Activated CD8-positive, alpha-beta memory T cell treated with anti-CD3 and anti-CD28 coated beads for 4 hours (primary cell): ENCODE measurements at places on chromosomes 12 and 14.

DNA sequence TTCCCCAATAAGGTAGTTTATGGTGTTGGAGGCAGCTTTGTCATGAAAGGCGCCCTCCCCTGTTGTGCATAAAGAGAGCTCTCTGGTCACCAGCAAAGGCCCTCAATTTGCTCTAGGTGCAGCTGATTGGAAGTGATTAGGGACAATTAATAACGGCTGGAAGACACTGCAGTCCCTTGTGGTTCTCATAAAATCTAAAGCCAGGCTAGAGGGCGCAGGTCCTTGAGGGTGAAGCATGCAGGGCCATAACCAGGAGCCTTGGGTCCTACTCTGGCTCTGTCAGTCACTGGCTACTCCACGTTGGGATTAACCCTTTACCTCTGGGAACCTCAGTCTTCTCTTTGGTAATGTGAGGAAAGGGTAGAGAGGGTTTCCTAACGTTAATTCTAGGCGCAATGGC is 1.9 kb downstream of the DAAM1 start:
- no peak for DNase-seq

DNA sequence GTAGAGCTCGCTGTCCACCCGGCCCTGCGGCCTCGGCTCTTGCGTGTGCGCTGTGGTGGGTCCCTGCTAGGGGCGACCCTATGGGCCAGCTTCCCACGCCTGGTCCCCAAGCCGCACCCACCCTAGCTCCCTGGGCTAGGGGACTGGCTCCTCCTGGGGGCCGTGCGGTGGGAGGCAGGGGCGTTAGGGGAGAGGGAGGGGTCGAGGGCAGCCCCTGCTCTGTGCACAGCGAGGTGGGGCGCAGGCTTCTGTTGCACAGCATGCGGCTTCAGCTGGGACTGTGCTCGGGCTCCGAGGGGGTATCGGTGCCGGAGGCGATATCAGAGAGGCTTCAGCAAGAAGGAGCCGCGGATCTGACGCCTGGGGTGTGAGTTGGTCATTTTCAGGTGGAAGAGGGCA is 86.1 kb downstream of the ALG10 start:
- no peak for DNase-seq

DNA sequence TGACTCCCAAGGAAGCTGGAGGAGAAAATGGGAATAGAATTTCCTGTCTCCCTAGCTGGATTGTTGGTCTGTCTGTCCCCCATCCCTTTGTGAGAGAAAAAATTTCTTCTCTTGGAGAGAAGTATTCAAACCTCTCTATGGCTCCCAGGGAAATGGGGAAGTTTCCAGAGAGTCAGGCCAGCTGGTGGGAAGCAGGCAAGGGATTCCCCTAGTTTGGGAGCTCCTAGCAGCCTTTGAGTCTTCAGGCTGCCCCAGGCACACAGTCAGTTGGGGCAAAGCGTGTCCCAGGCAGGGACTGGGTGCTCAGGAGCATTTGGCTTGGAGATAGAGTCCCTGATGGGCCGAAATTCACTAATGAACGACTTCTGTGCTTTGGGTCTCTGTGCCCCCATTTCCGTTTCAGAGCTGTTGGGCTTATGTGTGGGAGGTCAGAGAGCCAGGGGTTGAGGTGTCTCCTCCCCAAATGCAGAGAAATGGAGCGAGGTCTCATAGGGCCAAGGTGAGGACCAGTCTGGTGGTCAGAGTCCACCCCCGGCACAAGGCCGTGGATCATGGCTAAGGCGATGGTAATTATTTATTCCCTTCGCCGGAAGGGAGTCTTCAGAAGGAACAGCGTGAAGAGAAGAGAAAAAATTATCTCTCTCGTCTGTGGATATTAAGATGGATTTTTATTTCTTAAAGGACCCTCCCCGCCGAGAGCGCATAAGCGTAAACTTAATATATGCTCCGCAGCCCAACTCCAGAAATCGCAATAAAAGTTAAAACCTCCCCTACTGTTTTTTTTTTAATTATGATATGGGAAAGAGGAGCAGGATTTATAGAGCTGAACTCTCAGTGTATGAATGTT is 6.6 kb upstream of the HOXC9 start:
- no peak for DNase-seq

DNA sequence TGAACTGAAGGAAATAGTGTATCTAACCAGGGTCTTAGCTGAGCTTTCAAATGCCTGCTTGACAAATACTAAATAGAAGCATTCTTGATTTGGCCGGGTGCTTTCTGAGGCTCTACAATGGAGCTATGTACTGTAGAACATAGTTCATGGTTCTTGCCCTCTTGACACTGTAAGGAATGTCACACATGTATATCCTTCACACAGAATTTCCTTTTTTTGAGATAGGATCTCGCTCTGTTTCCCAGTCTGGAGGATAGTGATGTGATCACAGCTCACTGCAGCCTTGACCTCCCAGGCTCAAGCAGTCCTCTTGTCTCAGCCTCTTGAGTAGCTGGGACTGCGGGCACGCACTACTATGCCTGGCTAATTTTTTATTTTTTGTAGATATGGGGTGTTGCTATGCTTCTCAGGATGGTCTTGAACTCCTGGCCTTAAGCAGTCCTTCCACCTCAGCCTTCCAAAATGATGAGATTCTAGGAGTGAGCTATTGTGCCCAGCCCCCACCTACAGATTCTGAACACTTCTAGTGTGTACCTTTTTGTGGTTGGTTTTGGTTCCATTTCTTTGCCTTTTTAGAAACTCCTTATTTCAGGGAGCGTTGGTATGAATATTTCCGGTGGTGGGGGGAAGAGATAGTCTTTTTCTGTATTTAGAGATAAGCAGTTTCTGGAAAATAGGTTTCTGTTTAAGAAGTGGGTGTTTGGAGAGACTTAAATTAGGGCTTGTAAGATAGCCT is 4.2 kb downstream of the MLXIP start:
- DNase-seq = no peak

DNA sequence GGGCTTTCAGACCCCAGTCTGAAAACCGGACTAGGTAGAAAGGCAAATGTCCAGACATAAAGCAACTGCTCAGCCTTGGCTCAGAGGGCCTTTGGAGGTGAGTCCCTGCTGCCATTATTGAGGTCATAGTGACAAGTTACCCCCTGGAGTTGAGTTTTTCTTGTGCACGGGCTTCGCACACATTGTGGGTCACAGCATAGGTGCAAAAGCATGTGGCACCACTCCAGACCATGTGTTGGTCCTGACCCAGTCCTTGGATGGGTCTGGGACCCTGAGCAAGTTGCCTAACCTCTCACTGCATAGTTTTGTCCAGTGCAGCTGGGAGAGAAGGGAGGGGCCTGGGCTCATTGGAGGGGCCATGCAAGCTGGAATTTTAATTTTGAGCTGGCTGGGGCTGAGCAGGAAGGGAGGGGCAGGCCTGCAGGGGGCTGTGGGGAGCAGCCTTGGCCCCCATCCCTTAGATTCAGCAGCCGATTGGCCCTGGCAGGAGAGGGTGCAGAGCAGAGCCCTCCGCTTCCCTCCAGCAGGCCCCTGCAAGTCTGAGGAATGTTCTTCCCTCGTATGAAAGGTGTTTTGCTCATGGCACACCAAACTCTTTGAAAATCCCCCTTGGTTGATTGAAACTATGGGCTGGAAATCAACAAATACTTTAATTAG is 4.2 kb upstream of the KRT5 start:
- no peak for DNase-seq

DNA sequence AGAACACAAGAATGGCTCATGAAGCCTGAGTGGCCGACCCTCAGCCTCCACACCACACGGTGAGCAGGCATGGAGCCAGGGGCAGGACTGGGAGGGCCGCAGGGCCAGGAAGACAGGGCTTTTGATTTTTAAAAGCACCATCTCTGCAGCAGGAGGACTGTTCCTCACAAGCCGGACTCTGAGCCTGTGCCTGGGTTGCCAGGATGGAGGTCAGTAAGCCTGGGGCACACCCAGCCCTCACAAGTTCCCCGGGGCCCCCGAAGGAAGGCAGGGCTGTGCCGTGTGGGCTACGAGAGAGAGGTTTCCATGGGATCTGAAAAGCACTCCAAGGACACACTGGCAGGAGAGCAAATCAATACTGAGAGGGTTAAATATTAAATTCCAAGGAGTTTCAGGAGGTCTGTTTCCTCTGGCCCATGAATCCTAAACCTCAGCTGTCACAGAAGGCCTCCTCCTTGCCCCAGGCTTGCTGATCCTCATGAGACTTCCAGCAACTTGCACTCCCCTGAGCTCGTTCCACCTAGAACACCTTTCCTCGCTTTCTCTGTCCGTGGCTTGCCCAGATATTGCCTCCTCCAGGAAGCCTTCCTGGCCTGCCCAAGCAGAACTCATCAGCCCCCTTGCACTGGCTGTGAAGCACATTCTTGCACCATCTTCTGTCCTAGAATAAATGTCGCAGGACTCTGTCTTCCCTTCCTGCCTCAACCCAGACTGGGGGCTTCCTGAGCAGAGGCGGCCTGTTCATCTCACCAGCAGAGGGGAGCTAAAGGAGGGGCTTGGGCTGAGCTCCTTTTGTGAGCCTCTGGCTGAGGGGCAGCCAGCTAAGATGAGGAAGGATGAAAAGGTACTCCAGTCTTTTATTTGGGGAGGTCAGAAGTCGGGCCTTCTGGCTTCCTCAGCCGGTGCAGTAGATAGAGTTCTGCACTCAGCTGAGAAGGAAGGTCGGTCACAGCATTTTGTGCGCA is 64.6 kb downstream of the CCDC88C start:
- DNase-seq = no peak

- DNase-seq = no peak
Observed at GRCh38 chr12:92656911-92657310, 45.9 kb upstream of the PLEKHG7 start.

GRCh38 chr14:83779266-83779665 is 1750.7 kb upstream of the FLRT2 start:
- DNase-seq = no peak

- no peak for DNase-seq
Observed at GRCh38 chr14:51431741-51432140, 191.7 kb downstream of the TMX1 start.

- peak; percentile 60 for DNase-seq
Observed at GRCh38 chr12:27822076-27822712, 42.2 kb upstream of the MANSC4 start.

GRCh38 chr14:94460631-94461416 is 8.2 kb upstream of the SERPINA11 start:
- no peak for DNase-seq

GRCh38 chr12:132139912-132140311 is 4.2 kb downstream of the DDX51 start:
- no peak for DNase-seq

- no peak for DNase-seq
Observed at GRCh38 chr14:74563586-74564159, 48.4 kb downstream of the LTBP2 start.

- DNase-seq = no peak
Observed at GRCh38 chr12:6952121-6952862, 1.1 kb downstream of the PTPN6 start.

DNA sequence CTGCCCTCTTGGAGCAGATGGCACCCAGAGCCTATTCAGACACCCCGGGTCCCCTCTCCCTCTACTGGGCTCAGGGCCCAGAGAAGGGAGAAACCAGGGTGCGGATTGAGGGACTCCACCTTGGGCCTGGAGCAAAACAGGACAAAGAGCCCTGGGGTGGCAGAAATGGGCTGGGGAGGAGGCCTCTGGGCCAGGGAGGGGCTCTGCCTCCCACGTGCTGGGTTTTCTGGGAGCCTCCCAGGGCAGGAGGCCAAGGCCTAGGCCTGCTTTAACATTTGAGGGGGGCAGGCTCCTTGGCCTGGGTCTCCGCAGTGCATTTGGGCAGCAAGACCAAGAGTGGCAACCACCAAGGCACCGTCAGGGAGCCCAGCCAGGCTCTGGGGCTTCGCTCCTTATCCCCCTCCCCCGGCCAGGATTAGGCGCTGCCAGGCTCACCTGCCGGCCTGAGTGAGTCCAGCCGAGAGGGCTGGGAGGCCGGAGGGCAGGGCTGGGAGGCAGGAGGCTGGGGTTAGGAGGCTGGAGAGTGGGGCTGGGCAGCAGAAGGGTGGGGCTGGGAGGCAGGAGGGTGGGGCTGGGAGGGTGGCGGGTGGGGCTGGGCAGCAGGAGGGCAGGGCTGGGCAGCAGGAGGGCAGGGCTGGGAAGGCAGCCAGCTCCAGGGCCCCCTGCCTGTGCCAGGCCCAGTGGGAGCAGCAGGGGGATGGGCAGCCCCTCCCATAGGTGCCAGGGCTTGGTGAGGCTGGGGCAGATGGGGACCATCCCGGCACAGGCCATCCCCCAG is 101.8 kb upstream of the EIF5 start:
- no peak for DNase-seq

GRCh38 chr14:69350892-69351291 is 47.2 kb downstream of the ERH start:
- no peak for DNase-seq

DNA sequence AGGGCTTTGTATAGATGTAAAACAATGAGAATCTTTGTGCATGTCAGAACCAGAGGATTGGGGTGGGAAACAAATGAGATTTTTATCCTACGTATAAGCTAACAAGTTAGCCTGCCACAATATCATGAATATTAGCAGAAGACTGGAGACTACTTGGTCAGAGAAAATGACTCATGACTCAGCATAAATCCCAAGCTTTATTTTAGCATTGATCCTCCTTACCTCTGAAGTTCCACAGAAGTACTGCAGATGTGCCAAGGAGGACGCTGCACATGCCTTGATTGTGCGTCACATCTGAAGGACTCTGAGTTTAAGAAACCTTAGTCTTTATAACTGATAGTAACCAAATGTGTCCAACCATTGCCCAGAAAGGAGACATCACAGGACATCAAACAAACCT is 234.0 kb upstream of the RPL10L start:
- DNase-seq = no peak
